Right forelimb (tissue), 1 donor: ENCODE measurements at places on chromosomes 5 and 9.

GRCh38 chr9:21686738-21687137, 115.7 kb upstream of the MTAP start:
- DNase-seq, result no peak

DNA sequence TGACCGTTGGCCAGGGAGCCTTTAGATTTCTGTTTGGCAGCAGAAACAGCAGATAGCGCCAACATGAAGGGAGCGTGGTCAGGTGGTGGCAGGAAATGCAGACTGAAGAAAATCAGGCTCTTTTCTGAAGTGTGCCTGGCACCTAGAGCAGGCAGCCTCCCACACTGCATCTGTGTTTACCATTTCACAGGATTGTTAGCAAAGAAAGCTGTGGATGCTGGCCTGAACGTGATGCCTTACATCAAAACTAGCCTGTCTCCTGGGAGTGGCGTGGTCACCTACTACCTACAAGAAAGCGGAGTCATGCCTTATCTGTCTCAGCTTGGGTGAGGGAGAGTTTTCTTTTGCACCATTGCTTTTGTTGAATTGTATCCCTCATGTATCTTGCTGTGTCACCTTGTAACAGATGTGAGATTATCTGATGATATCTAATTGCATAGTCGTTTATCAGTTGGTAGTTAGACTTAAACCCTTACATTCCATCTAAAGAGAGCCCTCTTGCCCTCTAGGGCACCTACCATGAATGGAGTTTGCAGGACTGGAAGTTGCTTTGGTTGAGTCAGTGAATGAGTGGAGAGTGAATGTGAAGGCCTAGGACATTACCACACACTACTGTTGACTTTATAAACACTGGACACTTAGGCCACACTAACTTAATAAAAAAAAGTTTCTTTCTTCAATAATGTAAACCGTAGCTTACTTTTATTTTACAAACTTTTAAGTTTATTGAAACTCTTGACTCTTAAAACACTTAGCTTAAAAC, 42.8 kb downstream of the ACO1 start:
- no peak for DNase-seq

DNA sequence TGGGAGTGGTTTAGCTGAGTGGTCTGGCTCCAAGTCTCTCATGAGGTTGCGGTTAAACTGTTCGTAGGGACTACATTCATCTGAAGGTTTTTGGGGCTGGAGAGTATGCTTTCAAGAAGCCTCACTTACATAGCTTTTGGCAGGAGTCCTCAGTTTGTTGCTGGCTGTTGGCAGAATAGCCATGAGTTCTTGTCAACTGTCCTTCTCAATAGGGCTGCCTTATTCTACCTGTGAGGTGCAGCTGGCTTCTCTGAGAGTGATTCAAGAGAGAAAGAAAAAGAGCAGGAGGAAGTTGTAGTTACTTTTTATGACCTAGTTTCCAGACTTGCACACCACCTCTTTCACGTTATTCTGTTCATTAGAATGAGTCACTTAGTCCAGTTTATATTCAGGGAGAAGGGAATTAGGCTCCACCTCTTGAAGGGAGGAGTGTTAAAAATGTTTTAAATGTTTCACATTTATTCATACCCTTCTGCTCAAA, 33.2 kb downstream of the YTHDC2 start:
- DNase-seq, result no peak

- DNase-seq, result peak; percentile 74
Observed at GRCh38 chr9:136978073-136978864, 965 bp downstream of the PTGDS start.

- no peak for DNase-seq
Observed at GRCh38 chr5:14145435-14146334, 2.5 kb downstream of the TRIO start.

GRCh38 chr5:93477816-93478215, 103.2 kb downstream of the NR2F1-AS1 start:
- no peak for DNase-seq

- DNase-seq, result no peak
Observed at GRCh38 chr5:38581597-38581996, 25.2 kb upstream of the LIFR start.

DNA sequence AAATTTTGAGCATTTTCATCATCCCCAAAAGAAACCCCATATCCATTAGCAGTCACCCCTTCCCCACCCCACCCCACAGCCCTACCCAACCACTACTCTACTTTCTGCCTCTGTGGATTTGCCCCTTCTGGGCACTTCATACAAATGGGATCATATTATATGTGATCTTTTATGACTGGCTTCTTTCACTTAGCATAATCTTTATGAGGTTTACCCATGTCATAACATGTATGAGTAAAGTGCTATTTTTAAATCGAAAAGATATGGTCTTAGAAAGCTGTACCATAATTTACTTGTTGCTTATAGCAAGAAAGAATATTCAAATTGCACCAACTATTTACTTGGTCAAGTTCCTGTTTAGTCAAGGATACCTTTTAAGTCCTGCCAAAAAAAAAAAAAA, 12.7 kb downstream of the ELP1 start:
- DNase-seq, result no peak

- peak; percentile 37 for DNase-seq
Observed at GRCh38 chr9:91033797-91034196, 232.2 kb downstream of the SYK start.

DNA sequence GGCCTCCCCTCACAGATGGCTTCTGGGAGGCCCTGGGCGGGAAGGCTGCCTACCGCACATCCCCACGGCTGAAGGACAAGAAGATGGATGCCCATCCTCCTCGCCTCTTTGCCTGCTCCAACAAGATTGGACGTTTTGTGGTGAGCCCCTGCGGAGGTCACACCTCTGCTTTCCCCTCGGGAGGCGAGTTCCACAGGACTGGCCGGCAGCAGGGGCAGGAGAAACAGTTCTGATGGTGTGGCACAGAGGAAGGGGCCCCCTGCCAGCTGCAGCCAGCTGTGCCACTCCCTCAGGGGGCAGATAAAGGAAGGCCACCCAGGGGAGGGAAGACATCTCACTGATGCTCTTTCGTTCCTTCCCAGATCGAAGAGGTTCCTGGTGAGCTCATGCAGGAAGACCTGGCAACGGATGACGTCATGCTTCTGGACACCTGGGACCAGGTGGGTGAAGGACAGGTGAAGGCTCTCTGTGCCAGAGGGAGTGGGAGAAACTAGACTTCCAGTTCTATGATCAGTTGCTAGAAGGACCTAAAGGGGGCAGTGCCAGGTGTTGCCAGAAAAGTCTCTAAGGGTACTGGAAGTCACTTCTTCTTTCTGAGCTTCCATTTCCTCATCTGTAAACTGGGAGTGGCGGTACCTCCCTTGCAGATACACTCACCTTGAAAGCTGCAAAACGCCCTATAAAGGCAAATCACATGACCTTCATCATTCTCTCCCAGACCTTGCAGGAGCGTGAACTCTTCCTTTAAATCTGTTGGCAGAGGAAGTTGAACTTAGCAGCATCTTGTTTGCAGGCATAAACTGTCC, 41.0 kb downstream of the STOM start:
- no peak for DNase-seq

DNA sequence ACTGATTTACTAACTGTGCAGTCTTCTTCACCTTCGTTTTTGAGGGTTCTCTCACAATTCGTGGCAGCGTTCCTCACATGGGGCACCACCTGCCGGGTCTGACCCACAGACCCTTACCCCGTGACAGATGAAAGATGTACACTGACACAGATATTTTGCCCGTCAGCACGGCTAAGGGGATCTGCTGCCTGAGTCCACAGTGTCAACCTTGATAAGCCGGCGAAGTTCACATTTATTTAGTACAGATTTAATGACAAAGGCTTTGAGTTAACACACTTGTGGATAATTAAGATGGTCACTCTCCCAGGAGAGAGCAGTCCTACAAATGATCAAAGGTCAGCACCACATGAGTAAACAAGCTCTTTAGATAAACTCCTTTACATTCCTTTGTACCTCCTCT, 15.9 kb upstream of the TEX10 start:
- DNase-seq, result no peak

DNA sequence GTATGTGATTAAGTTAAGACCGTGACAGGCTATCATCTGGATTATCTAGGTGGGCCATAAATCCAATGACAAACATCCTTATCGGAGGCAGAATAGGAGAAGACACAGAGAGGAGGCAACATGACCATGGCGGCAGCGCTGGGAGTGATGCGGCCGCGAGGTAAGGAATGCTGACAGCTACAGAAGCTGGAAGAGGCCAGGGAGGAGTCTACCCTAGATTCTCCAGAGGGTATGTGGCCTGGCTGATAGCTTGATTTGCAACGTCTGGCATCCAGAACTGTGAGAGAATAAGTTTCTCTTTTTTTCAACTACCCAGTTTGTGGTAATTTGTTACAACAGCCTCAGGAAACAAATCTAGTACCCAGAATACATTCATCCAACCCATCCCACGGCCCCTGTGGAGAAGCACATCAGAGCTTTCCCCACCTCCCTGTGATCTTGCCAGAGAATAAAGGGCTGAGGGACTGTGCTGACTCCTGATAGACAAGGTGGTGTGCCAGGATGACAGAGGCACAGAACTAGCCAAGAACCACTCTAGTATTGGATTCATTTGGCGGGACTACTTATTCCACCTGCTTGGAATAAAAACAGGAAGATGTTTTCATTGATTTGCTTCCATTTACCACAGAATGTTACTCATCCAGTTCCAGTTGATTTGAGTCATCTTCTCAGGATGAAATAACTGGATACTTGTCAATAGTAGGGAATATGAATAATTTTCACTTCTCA, 187.4 kb downstream of the MAN2A1 start:
- DNase-seq, result no peak

DNA sequence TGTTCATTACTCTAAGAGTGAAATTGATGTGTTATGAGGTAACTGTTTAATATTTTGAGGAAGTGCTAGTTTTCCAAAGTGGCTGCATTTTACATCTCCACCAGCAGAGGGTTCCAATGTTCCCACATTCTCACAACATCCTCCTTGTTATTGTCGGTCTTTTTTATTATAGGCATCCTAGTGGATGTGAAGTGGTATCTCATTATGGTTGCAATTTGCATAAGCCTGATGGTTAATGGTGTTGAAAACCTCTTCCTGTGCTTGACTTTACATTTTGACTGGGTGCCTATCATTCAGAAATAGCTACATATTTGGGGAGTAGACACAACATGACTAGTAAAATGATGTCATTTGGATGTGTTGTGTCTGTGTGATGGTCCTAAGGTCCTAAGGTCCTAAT, 143.6 kb downstream of the MRPS30 start:
- DNase-seq, result no peak

DNA sequence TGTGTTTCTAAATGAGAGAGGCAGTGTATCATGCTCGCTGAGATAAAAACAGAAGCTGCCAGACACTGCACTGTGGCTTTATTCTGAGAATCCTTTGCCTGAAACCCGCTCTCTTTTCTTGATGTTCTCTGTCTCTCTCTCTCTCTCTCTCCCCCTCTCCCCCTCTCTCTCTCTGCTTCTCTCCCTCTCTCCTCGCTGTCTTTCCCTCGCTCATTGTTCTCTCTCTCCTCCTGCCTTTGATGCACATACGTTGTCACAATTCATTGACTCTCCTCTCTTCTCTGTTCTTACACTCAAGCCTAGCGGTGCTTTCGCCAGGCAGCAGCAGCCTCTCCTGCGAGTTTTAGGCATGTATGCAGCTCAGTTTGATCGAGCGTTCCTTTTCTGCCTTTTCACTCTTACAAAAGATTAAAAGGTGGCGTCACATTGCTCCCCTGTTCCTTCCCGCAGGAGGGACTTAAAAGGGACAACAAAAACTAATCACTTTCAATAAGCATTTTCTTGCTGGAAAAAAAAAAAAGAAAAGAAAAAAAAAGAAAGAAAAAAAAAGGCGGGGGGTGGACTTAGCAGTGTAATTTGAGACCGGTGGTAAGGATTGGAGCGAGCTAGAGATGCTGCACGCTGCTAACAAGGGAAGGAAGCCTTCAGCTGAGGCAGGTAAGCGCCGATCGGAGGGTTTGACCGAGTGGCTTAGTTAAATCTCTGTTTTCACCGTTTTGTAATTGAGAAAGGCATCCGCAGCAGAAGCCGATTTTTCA, 717.9 kb upstream of the WWC1 start:
- peak; percentile 68 for DNase-seq

DNA sequence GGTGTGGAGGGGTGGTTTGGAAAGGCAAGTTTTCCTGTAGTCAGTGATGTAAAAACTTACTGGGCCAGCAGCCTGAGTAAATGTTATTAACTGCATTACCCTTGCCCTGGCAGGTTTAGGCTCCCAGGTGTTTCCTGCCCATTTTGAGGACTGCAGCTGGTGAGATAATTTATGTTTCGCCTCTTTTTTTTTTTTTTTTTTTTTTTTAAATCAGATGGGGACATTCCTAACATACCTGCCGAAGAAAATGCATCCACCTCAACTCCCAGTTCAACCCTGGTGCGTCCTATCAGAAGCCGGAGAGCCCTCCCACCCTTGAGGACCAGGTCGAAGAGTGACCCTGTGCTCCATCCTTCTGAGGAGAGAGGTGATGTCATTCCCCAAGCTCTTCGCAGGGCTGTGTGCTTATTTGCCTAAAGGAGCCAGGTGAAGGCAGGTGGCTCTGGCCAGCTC, 60.6 kb downstream of the ENTREP1 start:
- no peak for DNase-seq

DNA sequence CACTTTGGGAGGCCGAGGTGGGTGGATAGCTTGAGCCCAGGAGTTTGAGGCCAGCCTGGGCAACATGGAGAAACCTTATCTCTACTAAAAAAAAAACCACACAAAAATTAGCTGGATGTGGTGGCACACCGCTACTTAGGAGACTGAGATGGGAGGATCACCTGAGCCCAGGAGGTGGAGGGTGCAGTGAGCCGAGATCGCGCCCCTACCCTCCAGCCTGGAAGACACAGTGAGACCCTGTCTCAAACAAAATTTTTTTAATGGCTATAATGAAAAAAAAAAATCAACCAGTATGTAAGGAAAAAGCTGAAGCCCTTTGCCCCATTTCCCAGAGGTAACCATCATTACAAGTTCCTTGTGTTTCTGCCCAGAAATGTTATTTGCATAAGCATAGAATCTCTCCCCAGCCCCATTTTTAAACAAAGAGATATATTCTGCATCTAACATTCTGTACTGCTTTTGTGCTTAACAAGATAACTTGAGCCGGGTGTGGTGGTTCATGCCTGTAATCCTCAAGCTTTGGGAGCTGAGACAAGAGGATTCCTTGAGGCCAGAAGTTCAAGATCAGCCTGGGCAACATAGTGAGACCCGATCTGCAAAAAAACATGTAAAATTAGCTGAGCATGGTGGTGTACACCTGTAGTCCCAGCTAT, 35.1 kb upstream of the KCNIP1 start:
- DNase-seq, result no peak

DNA sequence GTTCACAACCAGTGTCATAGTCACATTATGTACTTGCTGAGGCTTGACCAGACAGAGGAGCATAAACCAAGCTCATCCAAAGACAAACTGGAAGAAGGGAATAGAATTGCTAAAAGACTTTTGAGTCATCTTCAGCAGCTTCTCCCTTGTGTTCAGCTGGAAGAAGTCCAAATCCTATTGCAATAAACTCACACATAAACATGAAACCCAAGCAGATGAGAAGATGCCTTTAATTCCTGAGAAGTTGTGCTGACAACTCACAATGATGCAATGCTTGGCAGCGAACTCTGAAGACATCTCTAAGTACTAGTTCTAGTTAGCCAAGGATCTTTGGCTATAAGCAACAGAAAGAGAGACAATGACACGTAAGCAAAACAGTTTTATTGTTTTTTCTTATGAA, 642.1 kb downstream of the KCTD16 start:
- no peak for DNase-seq

- no peak for DNase-seq
Observed at GRCh38 chr5:72042097-72042496, 65.2 kb upstream of the MAP1B start.
